ENCODE measurements at places on chromosomes 1 and 21.
A peak's percentile ranks its signal among the peaks of the same experiment; 100 is the strongest.

DNA sequence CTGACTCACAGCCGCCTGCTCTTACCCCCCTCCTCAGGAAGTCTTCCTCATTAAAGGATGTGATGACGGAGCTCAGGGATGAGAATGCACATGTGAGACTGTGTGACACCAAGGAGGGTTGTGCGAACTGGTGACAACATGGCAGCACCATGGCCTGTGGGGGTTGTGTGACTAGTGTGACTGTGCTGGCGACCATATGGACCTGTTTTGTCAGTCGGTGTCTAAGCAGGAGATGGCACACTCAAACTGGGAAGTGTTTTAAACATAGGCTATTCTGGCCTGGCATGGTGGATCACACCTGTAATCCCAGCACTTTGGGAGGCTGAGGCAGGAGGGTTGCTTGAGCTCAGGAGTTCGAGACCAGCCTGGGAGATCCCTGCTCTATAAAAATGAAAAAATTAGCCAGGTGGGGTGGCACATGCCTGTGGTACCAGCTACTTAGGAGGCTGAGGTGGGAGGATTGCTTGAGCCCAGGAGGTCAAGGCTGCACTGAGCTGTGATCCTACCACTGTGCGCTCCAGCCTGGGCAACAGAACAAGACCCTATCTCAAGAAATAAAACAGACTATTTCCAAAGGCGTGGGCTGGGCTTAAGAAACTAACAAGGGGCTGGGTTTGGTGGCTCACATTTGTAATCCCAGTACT is 7.4 kb downstream of the TRNP1 start:
- DNase-seq: no peak
- peaks cover 9% of the 10 kb centered on the region for H3K4me1 ChIP-seq
- H3K4me3 ChIP-seq: no peak overlapping the region
- H3K27ac ChIP-seq: peak overlapping the region; percentile 78
- no peaks in the 10 kb centered on the region for H3K36me3 ChIP-seq
- no peaks in the 10 kb centered on the region for H3K27me3 ChIP-seq

DNA sequence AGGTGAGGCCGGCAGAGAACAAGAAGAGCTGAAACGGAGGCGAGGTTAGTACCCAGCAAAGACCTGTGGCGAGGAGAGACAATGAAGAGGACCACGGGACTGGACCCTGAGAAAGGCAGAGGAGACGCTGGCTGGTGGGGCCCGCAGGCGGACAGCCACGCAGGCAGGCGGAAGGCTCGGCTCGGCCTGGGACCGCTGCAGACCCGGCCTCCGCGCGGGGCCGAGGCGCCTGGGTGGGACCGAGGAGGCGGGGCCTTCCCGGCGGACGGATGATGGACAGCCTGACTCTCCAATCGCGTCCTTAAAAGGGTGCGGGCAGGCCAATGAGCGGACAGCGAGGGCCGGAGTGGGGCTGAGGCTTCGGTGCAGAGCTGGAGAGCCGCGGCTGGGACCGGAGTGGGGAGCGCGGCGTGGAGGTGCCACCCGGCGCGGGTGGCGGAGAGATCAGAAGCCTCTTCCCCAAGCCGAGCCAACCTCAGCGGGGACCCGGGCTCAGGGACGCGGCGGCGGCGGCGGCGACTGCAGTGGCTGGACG is at the start of gene MPZL1:
MPZL1 (plus strand) TSS at position 366 of the 535 bp plus-strand sequence. CDS start 170 bp downstream, outside the sequence.
- no peaks in the 10 kb centered on the region for H3K36me3 ChIP-seq
- peak within 1 kb of the TSS; percentile 77 for H3K4me3 ChIP-seq
- peak within 1 kb of the TSS; percentile 89 for H3K27ac ChIP-seq

GRCh38 chr21:42670884-42671283 is 17.5 kb downstream of the PDE9A start:
- no peaks in the 10 kb centered on the region for H3K36me3 ChIP-seq
- H3K27ac ChIP-seq: no peak overlapping the region
- H3K27me3 ChIP-seq: no peaks in the 10 kb centered on the region
- H3K4me1 ChIP-seq: no peaks in the 10 kb centered on the region

DNA sequence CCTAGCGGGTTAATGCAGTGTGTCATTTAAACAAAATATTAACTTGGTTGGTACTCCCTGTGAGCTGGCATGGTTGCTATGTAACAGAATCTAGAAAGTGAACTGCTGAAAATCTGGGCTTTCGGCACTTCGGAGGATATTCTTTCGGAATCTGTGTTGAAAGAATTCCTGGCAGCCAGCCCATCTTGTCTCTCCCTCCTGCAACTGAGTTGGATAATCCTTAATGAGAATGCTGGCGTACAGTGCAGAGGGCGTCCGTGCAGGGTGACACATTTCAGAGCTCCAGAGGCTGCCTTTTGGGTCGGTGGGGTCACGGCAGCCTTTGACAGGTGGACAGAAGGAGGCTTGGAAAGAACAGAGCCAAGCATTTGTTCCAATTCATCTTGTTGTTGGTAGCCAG is 3.7 kb downstream of the KAZN start:
- H3K4me3 ChIP-seq: no peak overlapping the region
- no peak overlapping the region for H3K27ac ChIP-seq
- no peaks in the 10 kb centered on the region for H3K27me3 ChIP-seq
- peaks cover 16% of the 10 kb centered on the region for H3K4me1 ChIP-seq

DNA sequence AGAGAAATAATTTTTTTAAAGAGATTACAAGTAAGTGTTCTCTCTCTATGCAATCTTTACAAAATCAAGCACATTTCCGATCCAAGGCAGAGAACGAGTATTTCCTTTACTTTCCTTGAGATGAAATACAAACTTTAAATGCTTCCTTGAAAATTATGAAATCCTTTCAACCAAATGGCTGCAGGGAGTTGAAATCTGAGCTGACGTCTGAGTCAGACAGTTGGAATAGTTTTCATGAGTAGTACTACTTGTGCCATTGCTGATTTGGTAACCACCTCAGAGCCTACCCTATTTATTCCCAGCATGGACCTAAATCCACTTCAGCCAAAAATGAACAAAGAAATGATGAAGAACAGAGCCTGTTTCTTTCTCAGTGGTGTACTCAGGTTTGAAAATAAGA is 183.6 kb downstream of the GIPC2 start:
- no peaks in the 10 kb centered on the region for H3K4me1 ChIP-seq
- no peak overlapping the region for H3K27ac ChIP-seq
- H3K4me3 ChIP-seq: no peak overlapping the region
- no peaks in the 10 kb centered on the region for H3K27me3 ChIP-seq
- no peak for DNase-seq
- no peaks in the 10 kb centered on the region for H3K36me3 ChIP-seq

DNA sequence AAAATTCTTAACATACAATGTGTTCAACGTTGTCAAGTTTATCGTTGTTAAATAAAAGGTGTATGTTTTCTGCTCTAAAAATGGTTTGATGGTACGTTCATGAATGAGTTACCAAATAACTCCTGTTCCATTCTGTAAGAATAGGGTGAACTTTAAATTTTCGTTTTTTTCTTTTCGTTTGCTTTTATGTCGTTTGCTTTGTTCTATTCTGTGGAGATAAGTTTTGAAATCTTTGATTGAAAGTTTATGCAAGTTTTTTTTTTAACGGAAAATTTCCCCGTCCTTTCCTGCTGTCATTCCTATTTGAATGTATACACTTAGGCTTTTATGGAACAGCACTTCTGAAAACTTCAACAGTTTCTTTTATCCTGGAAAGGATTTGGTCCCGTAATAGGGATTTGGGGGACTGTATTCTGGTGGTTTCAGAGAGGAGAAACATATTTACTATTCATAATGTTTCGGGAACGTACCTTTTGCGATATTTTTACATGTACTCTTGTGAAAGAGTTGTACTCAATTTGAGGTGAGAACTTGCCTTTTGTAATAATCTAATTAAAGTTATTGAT is 1.7 kb downstream of the DR1 start:
- H3K27ac ChIP-seq: peak overlapping the region; percentile 91
- peak overlapping the region; percentile 64 for H3K4me3 ChIP-seq
- H3K36me3 ChIP-seq: no peaks in the 10 kb centered on the region

- H3K4me3 ChIP-seq: no peak overlapping the region
- H3K36me3 ChIP-seq: no peaks in the 10 kb centered on the region
- H3K27ac ChIP-seq: no peak overlapping the region
Measured at GRCh38 chr21:26469789-26470188, 103.3 kb downstream of the CYYR1 start.

GRCh38 chr1:165851034-165851658 is 23.7 kb downstream of the UCK2 start:
- H3K27ac ChIP-seq: no peak overlapping the region
- no peaks in the 10 kb centered on the region for H3K4me1 ChIP-seq
- H3K4me3 ChIP-seq: no peak overlapping the region
- H3K36me3 ChIP-seq: no peaks in the 10 kb centered on the region
- no peaks in the 10 kb centered on the region for H3K27me3 ChIP-seq
- no peak for DNase-seq

DNA sequence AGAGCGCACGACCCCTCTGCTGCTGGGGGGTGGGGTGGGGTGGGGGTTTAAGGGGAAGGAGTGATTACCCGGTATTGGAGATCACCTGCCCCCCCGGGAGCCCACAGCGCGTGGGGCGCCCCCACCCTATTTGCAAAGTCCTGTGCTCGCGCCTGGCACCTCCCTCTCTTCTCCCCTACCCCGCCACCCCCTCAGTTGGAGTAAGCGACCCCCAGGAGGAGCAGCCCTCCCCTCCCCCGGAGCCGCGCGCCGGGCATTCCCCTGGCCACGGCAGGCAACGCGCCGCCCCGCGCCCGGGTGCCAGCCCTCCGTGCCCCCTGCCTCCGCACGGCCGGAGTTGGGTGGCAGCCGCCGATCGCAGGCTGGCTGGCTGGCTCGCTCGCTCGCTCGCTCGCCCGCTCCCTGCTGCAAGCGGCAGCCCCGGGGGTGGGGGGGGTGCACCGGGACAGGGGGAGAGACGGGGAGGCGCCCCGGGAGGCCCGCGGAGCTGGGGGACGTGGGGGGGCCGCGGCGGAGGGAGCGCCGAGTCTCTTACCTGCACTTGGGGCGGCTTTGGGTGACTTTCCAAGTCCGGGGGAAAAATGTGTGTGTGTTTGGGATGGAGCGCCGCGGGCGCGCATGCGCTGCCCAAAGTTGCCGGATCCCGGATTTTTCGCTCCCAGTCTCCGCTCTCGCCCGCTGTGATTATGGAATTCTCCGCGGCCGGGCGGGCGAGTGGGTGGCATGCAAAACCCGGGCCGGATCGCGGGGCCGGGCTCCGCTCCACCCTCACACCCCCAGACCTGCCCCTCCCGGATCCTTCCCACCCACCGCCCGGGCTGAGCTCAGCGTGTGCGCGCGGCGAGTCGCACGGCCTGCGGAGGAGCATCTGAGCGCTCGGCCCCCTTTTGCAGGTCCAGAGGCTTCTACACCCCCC is at the start of gene CASZ1:
CASZ1 (minus strand) TSS at position 618 of the 916 bp plus-strand sequence. CDS start 102,757 bp downstream, outside the sequence.
- DNase-seq: peak; percentile 82
- peak within 1 kb of the TSS; percentile 37 for H3K4me3 ChIP-seq
- H3K27me3 ChIP-seq: no peaks in the 10 kb centered on the region
- H3K4me1 ChIP-seq: no peaks in the 10 kb centered on the region
- H3K27ac ChIP-seq: peak within 1 kb of the TSS; percentile 87

- H3K4me3 ChIP-seq: no peak overlapping the region
- H3K36me3 ChIP-seq: no peaks in the 10 kb centered on the region
- peak overlapping the region; percentile 71 for H3K27ac ChIP-seq
- no peak for DNase-seq
- H3K4me1 ChIP-seq: no peaks in the 10 kb centered on the region
- no peaks in the 10 kb centered on the region for H3K27me3 ChIP-seq
Measured at GRCh38 chr1:96588416-96588995, 133.1 kb upstream of the PTBP2 start.

DNA sequence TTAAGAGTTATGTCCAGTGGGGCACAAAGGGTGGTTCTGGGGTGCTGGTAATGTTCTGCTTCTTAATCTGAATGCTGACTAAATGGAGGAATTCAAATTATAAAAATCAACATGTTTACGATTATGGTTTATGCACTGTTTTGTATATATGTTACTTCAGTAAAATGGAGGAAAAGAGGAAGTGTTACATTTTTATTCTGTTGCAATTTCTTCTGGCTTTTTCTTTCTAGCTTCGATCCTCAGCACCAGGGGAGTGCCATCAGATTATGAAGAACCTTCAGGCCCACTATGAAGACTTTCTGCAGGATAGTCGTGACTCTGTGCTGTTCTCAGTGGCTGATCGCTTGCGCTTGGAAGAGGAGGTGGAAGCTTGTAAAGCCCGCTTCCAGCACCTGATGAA is 105.5 kb downstream of the MACF1 start:
- H3K27ac ChIP-seq: no peak overlapping the region
- DNase-seq: no peak
- H3K36me3 ChIP-seq: no peaks in the 10 kb centered on the region
- H3K4me1 ChIP-seq: no peaks in the 10 kb centered on the region
- H3K4me3 ChIP-seq: no peak overlapping the region

DNA sequence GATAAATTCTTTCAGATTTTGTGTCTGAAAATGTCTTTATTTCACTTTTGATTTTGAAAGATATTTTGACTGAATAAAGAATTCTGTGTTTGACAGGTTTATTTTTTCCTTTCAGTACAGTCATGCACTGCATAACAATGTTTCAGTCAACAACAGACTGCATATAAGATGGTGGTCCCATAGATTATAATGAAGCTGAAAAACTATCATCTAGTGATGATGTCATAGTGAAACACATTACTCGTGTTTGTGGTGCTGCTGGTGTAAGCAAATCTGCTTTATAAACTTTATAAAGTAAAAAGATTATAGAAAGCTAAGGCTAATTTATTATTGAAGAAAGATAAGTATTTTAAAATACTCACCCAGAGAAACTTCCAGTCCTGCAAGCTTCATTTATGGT is 65.3 kb upstream of the PRRX1 start:
- no peaks in the 10 kb centered on the region for H3K36me3 ChIP-seq
- H3K4me3 ChIP-seq: no peak overlapping the region
- H3K27me3 ChIP-seq: no peaks in the 10 kb centered on the region
- H3K4me1 ChIP-seq: no peaks in the 10 kb centered on the region
- no peak for DNase-seq

GRCh38 chr1:47565092-47565491 is 127.2 kb downstream of the FOXD2 start:
- no peaks in the 10 kb centered on the region for H3K27me3 ChIP-seq
- no peaks in the 10 kb centered on the region for H3K4me1 ChIP-seq
- DNase-seq: no peak
- H3K36me3 ChIP-seq: no peaks in the 10 kb centered on the region

DNA sequence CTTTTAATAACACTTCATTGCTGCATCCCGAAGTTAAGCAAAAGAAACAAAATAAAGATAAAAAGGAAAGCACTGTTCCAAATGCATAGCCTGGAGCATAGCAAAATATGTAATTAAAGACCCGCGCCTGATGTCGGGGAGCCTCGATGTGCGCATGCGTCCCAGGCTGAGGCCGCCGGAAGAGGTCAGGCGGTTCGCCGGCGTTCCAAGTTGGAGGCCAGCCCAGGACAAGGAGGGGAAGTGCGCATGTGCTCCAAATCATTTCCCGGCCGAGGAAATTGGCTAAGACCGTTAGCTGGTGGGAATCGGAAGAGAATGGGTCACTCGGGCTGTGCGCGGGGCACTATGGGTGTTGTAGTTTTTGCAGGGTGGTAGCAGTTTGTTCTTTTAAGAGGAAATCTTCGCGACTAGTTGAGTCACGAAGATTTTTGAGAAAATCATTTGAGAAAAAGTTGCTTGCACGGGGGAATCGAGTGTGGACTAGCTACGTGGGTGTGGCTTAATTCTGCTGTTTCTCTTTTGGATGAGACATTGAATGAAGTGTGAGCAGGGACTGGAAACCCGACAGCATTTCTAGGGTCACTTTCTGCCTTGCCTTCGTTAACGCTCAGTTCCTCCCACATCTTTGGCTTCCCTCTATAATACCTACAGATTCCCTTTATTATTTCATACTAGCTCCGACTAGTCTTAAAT is 31.0 kb upstream of the CD1D start:
- no peaks in the 10 kb centered on the region for H3K27me3 ChIP-seq
- H3K36me3 ChIP-seq: no peaks in the 10 kb centered on the region
- DNase-seq: peak; percentile 97
- H3K4me1 ChIP-seq: peaks cover 5% of the 10 kb centered on the region
- H3K27ac ChIP-seq: peak overlapping the region; percentile 76

GRCh38 chr21:35359076-35359475 is 310.0 kb upstream of the RUNX1 start:
- H3K27ac ChIP-seq: no peak overlapping the region
- H3K27me3 ChIP-seq: no peaks in the 10 kb centered on the region
- no peaks in the 10 kb centered on the region for H3K4me1 ChIP-seq
